RWPE1 (cell line): ENCODE measurements at places on chromosomes 5 and 9.

DNA sequence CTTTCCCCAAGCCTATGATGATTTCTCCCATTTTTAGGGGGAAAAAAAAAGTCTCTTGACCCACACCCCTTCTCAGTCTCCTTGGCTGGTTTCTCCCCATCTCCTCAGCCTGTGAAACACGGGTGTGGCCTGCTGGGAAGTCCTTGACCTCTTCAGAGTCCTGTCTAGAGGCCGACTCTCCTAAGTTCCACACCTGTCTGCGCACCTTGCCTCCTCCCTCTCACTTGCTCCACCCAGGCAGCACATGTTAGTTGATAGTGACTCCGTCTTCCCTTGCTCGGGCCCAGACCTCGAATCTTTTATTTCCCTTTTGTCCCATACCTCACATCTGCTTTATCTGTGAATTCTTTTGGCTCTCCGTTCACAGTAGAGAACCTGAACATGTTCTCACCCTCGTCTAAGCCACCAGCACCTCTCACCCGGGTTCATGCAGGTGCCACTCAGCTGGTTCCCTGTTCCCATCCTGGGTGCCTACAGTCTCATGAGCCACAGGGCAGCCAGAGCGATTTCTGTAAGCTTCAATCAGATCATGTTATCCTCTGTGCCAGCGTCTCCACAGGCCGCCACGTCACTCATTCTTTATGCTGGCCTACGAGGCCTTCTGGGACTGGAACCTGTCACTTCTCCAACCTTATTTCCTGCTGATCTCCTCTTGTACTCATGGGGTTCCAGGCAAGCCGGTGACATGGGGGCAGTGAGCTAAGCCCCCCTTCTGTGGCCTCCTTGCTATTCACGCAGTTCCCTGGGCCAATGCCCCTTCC is 51.7 kb upstream of the LRRTM2 start:
- DNase-seq = no peak

- DNase-seq = no peak
Measured at GRCh38 chr5:161549106-161549505, 2.6 kb upstream of the GABRB2 start.

DNA sequence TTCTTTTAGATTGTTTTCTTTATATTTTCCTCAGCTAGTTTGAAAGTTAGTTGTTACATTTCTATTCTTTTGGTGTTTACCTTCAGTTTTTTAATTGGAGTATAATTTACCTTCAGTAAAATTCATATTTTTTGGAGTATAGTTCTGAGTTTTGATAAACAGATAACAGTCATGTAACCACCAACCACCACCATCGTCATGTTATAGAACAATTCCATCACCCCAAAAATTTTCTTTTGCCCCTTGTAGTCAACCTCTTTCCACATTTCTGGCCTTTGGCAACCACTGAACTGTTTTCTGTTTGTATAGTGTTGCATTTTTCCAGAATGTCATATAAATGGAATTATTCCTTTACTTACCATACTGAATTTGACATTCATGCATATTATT is 6.8 kb downstream of the RMI1 start:
- no peak for DNase-seq

DNA sequence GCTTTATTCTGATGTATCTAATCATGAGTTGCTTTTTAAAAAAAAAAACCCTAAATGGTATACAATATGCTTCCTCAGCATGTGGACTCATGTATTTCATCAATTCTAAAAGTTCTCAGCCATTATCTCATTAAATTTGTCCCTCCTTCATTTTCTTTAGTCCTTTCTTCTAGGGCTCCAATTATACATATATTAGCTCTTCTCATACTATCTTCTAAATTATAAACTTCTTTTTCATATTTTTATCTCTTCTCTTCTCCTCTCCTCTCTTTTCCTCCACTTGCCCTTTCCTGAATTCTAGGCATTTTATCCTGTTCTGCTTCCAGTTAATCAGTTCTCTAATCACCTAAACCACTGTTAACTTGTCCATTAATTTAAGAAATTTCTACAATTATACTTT is 55.0 kb upstream of the IL33 start:
- no peak for DNase-seq

GRCh38 chr5:134420343-134420742 is 8.7 kb upstream of the CDKN2AIPNL start:
- DNase-seq = no peak
